Stimulated activated CD8-positive, alpha-beta memory T cell treated with anti-CD3 and anti-CD28 coated beads, Interleukin-4, amount 100 ng/mL, for 24 hours (primary cell): ENCODE measurements at places on chromosomes 7 and 10.

DNA sequence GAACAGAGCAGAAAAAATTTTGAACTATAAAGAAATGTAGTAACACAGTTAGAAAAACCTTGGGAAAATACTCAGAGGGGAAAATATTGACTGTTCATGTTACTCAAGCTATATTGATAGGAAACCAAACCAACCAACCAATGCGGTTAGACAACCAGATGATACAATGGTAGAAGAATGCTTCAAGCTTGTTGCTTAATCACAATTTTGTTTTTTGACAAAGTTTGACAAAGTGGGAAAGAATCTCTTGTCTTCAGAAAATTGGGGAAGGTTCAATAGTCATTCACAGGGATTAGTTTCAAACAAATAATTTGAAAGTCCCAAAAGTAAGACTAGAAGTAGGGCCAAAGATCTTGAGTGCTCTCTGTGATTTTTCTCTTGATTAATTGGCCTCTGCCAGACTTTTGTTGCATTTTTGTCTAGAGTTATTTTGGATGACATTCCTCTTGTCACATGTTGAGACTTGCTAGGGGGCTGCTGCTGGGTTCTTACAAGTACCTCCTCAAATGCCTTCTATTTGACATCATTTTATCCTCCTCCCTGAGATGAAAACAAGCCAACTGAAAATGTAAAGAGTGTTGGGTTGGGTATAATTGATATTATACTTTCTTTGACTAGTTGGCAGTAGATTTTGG lies 233.1 kb upstream of the PHYHIPL start:
- no peak for DNase-seq

- DNase-seq, result no peak
These were observed 9.6 kb downstream of the ITGB1 start for GRCh38 chr10:32948451-32948850.

DNA sequence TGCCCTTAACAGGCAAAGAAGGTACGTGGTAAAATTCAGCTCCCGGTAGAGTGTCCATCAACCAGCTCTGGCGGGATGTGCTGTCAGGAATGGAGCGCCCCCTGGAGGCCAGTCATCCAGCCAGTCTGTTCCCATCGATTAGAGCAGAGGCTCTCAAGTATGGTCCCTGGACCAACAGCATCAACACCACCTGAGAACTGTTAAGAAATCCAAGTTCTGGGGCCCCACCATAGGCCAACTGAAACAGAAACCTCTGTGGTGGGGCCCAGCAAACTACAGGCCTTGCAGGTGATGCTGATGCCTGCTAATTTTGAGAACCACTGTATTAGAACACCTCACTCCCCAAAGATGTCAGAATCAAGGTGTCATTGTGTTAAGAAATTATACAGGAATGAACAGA lies 109.2 kb downstream of the DPY19L1 start:
- peak; percentile 16 for DNase-seq

DNA sequence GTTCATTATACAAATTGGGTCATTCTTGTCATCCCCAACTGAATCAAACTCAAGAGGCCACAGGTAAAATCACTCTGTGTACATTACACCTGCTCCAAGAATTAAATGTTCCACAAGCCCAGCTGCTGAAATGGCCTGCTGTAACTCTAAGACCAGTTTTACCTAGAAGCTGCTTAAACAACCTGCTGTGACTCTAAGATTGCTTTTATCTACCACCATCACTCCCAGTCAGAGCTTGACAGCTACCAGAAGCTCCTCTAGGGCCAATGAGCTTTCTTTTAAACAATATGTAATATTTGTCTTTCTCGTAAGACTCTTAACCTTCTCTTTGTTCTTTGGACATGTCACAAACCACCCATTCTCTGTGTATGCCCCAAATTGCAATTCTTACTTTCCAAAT lies 141.8 kb upstream of the LRGUK start:
- no peak for DNase-seq

GRCh38 chr10:45378914-45379726 lies 5.1 kb downstream of the ALOX5 start:
- no peak for DNase-seq

DNA sequence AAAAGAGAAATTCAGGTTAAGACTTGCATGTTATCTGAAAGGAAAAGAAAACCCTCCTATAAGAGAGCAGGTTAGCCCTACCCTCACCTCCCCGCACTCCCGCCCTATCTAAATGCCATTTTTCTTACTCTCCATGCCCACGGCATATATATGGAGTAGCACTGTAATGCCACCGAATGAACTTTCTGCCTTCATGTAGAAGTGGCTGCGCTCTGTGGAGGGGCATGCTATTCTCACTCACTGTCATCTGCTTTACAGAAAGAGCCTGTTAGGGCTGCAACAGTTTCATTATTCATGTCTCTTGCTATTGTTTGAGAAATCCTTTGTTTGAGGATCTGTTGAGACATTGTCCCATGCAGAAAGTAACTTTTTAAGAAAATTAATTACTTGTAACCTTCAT lies 1190.6 kb downstream of the SORCS1 start:
- no peak for DNase-seq

GRCh38 chr7:205115-206010 lies 13.0 kb downstream of the FAM20C start:
- DNase-seq, result no peak

DNA sequence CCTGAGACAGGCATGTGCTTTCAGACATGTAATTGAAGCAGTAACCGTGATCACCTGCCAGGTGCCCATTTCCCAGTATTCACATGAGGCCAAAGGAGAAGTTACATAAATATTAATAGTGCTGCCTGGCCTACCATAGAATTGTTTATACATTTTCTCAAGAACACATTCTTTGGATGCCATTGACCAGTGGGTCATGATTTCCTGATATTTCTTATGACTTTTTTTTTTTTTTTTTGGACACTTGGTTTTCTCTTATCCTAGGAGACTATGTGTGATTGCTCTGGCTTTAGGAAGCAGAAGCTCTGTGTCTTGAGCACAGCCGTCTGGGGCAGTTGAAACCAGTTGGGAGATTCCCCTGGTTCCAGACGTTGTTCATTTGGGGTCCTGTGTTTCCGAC lies 143.9 kb upstream of the NPS start:
- DNase-seq, result no peak

DNA sequence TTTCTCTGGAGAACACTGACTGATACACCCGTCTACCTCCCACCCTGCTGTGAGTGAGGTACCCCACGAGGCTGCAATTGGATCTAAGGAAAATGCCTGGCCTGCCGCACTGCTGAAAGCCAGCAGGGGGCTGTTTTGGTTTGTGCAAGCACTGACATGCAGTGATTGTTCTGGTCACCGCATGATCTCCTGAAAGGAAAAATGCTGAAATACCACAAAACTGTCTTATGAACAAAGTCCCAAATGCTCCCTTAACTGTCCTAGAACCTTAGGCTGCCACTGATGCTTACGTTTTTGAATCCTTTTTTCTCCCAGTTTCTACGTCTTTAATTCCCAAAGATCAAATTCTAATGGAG lies 132.7 kb downstream of the JCAD start:
- DNase-seq, result no peak

GRCh38 chr7:34759477-34760125 lies 101.6 kb downstream of the NPSR1 start:
- no peak for DNase-seq
